ENCODE measurements at places on chromosomes 7 and 10.

DNA sequence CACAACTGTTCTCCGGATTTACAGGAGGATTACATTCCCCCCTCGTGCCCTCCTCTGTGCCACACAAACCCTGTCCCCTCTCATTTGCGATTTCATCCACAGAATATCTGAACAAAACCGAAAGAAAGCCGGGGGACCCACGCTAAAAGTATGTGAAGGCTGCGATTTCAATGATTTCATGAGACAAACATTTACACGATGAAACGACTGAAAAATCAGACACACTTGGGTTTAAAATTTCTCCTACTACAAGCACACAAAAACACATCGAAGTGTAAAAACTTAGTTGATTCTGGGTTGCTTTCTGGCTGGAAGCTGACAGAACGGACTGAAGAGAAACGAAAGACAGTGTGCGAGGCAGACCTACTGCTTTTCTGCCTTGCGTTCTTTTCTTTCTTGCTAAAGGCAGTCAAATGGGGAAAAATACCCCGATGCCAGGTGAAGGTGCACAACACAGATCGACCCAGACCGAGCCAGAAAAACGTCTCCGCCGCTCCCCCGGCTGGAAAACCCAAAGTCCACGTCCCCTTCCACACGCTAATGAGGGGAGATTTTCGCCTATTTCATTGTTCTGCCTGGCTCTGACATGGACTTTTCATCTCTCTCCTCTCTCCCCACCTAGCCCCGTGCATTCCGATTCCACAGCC, 1.2 kb downstream of the HIPK2 start:
- no peak for DNase-seq

GRCh38 chr7:121313793-121314676, 14.8 kb upstream of the WNT16 start:
- peak; percentile 44 for DNase-seq

- DNase-seq: no peak
Observed at GRCh38 chr7:127776776-127777386, 124.9 kb downstream of the SND1 start.

GRCh38 chr10:113498997-113499396, 53.9 kb upstream of the HABP2 start:
- DNase-seq: peak; percentile 13

DNA sequence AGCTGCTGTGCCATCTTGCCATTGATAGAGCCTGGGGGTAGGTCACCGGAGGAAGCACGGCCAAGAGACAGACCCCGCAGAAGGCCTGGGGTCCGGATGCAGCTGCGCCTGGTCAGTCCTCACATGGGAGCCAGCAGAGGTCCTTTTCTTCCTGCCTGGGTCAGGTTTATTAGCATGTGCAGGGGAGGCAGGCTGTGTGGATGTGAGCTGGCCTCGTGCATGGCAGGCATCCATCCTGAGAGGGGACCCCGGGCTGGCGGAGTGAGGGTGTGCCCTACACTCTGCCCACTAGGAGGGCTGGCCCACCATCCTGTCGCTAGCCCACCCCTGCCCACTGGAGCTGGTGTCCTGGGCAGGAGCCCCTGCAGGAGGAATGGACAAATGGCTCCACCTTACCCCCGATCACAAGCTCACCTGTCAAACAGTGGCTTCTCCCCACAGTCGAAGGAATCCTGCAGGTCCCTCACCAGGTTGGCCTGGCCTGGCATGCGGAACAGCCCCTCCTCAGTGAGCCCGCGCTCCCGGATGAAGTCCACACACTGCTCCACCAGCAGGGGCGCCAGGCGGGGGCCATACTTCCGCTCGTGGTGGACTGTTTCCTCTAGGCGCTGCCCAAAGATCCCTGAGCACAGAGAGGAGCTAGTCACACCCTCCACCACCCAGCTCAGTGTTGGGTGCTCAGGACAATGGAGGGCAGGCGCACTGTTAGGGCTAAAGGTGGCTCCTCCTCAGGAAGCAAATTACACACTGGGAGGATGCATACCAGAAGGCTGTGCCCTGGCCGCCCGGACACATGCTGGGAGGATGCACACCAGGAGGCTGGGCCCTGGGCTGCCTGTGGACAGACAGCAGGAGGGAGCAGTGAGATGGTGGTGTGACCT, 145.4 kb downstream of the ARHGAP22 start:
- no peak for DNase-seq

DNA sequence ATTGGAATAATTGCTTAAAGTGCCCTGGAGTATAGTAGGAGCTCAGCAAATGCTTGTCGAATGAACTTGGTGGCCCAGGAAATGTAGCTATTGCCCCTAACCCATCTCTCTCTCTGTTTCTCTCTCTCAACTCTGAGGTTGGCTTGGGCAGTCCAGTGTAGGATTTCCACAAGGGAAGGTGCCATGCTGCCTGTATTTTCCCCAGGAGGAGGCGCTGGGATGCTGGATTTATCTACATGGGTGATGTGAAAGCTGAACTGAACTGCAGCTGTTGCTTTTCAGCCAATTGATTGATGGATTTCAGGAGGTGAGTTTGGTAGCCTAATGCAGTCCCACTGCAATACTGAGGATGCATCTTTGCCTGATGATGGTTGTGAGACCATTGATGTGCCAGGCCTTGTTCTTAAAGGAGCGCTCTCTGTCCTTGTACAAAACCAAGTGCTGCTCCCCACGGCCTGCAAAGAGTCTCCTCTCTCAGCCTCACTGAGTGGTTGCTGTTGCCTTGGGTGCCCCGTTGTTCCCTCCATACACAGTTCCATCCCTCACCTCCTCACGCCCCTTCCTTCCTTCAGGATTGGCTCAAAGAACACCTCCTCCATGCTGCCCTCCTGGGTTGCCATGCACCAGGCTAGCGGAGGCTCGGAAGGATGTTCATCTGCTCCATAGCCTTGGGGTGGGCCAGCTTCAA, 200.6 kb downstream of the GLRX3 start:
- DNase-seq: no peak

DNA sequence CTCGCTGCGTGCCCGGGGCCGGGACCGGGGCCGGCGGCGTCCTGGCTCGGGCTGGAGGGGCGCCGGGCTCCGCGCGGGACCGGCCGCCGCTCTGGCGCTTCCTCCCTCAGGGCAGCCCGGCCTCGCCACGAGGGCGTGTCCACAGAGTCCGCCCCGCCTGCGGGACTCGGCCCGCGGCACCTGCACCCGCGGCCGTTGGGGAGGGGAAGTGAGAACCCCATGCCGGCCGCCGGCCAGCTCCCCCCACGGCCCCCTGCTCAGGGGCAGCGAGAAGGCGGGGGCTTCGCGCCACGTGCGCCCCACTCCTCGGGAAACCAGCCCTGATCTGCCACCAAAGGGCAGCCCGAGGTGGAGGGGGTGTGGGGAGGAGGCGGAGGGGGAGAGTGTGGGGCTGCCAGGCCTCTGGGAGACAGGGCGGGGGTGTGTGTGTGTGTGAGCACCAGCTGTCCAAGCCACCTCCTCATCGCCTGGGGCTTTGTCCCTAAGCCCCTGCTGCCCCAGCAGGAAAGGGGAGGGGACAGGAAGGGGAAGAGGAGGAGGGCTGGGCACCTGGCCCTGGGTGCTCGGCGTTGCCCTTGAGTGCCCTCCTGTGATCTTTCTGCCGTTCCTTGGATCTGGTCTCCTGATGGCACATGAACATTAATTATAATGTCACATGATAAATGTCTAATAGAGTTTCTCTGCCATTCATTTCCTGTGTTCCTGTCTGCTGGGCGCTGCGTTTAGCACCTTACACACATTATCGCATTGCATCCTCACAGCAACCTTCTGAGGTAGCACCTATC, at the start of gene PIK3AP1:
Gene PIK3AP1, minus strand, starts transcription at position 93 of the 785 bp plus-strand sequence. CDS start 120 bp downstream, outside the sequence.
- DNase-seq: peak; percentile 35

DNA sequence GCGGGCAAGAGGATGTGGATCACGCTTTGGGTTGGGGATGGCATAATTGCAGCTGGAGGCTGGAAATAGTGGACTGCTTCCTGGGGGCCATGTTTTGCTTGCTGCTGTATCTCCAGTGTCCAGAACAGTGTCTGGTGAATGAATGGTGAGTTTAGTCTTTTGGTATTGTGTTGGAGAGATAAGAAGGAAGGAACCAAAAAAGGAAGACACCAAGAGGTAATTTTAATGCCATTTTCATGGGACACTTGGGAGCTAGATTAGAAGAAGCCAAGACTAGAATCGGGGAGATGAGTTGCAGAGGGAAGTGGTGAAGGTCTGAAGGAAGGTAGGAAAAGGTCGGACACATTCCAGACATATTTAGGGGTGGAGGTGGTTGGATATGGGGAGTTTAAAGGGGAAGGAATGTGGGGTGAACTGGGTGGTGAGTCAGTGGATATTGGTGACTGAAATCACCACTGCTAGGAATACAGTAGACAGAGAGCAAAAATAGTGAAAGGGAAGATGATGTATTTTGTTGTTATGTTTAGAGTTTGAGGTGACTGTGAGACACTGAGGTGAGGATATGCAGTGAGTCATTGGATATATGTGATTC, 76.7 kb downstream of the CCNY start:
- DNase-seq: no peak

- DNase-seq: no peak
Observed at GRCh38 chr10:116437076-116437692, 9.5 kb downstream of the PNLIPRP3 start.

- no peak for DNase-seq
Observed at GRCh38 chr7:159113056-159113455, 31.6 kb downstream of the VIPR2 start.

GRCh38 chr10:5965266-5965665, 12.1 kb downstream of the IL15RA start:
- no peak for DNase-seq

GRCh38 chr7:24573554-24574338, 494 bp downstream of the PALS2 start:
- peak; percentile 18 for DNase-seq

DNA sequence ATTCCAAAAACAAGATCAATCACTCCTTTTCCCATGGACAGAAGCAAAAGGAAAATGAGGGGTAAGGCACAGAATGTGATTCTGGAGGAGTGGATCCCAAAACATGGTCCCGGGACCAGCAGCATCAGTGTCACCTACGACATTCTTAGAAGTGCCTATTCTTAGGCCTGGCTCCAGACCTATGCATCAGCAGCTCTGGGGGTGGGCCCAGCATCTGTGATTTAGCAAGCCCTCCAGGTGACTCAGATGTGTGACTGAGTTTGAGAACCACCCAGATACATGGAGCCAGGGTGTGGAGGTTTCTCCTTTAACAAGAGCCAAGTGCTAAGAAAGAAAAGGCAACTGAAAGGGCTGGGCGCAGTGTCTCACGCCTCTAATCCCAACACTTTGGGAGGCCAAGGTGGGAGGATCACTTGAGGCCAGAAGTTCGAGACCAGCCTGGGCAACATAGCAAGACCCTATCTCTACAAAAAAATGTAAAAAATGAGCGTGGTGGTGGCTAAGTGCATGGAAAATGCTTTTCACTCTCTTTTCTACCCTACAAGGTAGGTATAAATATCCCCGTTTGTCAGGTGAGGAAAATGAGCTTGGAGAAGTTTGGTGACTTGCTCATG, 17.1 kb upstream of the ARPC1A start:
- no peak for DNase-seq

GRCh38 chr10:79406683-79407422, 38.6 kb downstream of the ZCCHC24 start:
- no peak for DNase-seq

DNA sequence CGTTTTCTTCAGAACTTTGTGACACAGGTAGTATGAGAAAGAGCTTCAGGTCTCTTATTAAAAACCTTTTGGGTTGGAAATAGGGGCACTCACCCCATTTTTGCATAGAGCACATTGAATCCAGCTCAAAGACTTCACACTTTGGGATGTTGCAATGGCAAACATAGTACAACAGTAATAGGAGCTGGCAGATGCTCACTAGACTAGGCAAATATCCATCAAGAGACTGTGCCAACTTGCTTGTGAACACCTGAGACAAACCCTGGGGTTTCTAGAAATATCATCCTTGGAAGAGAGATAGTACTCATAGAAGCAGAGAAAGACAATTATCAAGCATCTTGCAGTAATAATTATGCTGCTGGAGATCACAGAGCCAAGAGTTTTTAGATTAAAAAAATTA, 280.0 kb downstream of the CACNA2D1 start:
- DNase-seq: peak; percentile 24

- DNase-seq: no peak
Observed at GRCh38 chr7:21548491-21548890, 5.7 kb downstream of the DNAH11 start.

DNA sequence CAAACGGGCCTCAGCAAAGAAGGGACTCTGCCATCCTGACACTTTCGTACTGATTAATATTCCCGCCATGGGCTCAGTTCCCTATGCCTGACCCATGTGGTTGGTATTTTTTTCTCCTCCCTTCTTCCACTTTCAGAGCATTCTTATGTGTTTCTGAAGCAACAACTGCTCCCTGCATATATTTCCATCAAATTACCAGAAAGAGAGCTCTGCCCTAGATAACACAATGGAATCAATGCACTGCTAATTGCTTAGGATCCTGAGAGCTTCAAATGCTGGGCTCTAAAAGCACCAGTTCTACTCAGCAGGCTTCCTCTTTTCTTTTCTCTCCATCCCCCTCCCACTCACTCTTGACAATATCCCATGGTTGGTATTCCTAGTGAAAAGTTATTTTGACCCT, 5.3 kb downstream of the TECTB start:
- no peak for DNase-seq

GRCh38 chr7:123615344-123615743, 13.7 kb downstream of the ASB15 start:
- DNase-seq: no peak

DNA sequence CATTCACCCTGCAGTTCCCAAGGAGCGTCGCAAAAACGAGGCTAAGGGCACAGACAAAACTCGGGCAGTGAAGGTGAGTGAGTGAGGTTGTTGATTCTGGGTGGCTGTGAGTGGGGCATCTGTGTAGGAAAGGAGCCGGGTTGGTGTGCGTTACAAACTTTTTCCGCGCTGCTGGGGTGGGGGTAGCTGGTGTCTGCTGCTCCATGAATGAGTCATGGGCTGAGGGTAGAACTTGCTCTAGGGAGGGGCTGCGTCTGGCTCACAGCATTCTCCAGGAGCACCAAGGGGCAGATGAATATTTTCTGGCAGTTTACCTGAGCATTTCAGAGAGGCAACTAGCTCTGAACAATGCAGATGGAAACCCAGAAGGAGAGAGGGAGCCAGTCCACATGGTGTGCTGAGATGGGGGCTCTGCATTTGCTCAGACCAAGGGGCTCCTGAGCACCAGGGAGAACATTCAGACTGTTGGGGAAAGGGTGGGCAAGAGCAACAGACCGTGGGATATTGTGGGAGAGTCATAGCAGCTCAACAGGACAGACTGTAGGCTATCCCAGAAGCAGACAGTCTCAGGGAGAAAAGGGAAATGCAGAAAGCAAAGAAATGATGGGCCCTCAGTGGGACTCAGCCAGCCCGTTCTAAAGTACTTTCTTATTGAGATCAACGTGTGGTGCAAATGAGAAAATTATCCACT, 18.8 kb downstream of the NOBOX start:
- DNase-seq: no peak

DNA sequence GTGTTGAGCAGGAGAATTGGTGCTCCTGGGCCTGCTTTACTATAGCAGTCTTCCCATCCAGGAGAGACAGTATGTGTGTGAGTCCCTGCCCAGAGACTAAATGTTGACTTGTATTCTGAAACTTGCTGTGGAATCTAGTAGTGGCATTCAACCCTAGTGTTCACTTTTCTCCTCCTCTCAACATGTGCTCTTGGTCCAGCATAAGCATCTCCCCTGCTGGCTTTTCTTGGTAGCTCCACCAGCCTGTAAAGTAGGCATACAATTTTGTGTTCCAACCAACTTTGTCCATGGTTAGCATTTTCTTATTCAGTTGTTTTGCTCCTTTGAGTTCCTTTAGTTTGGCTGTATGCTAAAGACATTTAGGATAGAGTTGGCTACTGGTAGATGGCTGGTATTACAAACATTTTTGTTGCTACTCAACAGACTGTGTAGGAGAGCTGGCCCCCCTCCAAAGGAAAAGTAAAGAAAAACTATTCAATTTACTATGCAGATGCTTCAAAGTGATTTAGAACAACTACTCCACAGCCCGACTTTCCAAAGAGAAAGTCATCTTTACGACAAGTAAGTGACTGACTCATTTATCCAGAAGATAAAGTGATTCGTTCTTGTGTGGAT, 46.0 kb downstream of the ASB4 start:
- DNase-seq: no peak
